Nephron progenitor cell (in vitro differentiated cells): ENCODE measurements at places on chromosomes 1 and 21.

- DNase-seq = no peak
Observed at GRCh38 chr1:151377150-151377884, 4.8 kb upstream of the SELENBP1 start.

DNA sequence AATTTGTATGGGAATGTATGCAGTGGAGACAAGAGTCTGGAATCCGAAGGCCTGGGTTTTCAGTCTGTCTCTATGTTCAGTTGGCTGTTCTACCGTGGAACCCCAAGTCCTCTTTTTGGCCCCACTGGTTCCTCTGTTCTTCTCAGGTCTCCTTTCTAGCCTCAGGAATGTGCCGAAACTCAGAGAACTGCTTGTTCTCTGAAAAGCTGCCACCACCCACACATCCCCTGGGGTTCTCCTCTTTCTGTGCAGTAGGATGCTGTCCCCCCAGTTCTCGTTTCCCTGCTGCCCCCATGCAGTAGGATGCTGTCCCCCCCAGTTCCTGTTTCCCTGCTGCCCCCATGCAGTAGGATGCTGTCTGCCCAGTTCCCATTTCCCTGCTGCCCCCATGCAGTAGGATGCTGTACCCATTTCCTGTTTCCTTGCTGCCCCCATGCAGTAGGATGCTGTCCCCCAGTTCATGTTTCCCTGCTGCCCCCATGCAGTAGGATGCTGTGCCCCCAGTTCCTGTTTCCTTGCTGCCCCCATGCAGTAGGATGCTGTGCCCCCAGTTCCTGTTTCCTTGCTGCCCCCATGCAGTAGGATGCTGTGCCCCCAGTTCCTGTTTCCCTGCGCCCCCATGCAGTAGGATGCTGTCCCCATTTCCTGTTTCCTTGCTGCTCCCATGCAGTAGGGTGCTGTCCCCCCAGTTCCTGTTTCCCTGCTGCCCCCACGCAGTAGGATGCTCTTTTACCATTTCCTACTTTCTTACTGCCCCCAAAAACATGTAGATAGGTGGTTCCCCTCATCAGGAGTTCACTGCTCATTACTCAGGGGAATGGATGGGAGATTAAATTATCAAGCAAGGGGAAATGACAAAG is 35.3 kb downstream of the OPTC start:
- DNase-seq = no peak

DNA sequence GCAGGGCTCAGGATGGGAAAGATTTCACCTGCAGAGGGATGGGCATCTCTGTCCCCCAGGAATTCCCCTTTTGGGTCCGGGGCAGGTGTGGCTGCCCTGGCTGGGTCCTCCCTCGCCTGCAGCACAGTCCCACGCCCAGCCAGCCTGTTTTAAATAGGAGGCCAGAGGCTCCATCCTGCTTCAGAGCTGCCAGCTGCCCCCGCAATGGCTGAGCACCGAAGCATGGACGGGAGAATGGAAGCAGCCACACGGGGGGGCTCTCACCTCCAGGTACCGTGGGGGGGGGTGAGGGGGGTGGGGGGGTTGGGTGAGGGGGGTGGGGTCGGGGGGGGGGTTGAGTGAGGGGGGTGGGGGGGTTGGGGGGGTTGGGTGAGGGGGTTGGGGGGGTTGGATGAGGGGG is 3.6 kb downstream of the SCNN1D start:
- no peak for DNase-seq

- no peak for DNase-seq
Observed at GRCh38 chr1:29200906-29201594, 19.4 kb upstream of the SRSF4 start.

GRCh38 chr1:234727018-234727940 is 117.3 kb upstream of the IRF2BP2 start:
- no peak for DNase-seq

- no peak for DNase-seq
Observed at GRCh38 chr1:153357853-153358690, at the start of gene S100A9. S100A9 (plus strand) TSS chr1:153357854; CDS start chr1:153358284, 430 bp downstream.

GRCh38 chr1:30461640-30462039 is 261.7 kb downstream of the MATN1 start:
- no peak for DNase-seq

- no peak for DNase-seq
Observed at GRCh38 chr1:234495231-234495990, 16.4 kb upstream of the TARBP1 start.

DNA sequence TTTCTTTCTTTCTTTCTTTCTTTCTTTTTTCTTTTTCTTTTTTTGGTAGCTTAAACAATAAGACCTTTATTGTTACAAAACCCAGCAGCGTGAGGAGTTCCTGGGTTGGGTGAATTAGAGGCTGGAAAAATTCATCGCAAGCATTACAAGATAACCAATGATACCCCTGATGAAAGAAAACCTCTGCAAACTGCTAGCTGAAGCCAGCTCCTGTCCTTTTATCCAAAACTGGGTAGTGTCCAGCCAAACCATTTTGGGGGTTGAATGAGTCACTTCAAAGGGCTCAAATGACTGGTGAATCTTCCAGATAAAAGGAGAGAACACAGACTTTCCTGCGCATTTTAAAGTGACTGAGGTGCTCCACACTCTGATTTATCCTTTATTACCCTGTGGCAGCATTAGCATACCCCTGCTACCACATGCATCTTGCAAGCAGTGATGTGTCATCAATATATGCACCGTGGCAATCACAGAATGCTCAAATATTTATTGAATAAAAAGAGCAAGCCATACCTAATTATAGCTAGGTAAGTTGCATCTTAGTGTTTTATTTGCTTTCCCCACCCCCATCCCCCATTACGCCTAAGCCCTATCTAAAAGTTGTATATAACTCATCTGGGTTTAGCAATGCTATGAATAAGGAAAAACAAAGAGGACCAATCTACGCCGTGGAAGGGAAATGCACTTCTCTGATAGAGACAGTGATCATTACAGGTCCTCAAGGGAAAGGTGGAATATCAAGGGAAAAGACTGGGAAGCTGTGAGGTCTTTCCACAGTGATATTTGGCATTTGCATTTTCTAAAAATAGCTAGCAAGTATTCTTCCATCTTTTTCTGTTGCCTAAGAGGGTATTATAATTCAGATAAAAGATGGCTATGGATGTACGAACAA is 32.4 kb upstream of the CEP350 start:
- no peak for DNase-seq

DNA sequence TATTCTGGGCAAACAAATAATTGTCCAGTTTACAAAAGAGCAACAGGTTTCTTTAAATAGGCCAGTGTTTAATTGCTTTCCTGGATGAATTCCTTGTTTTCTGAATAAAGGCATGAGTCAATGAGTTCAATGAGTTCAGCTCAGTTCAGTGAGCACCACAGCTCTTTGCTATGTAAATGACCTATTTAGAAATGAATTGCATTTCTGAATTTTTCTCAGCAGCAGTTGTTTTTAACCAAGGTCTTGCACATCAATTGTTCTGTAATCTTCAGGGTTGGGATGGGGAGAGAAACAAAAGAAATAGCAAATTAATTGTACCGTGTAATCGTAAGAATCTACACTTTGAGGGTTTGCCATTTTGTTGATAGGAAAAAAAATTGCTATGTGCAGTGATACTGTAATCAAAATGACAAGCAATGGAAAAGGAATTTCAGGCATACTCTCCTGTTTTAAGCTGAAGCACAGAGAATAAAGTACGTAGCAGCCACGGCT is 45.7 kb downstream of the MIS18A start:
- DNase-seq = no peak

GRCh38 chr1:70509996-70510876 is 99.2 kb downstream of the CTH start:
- no peak for DNase-seq

- DNase-seq = no peak
Observed at GRCh38 chr1:202649553-202650392, 60.5 kb downstream of the SYT2 start.

DNA sequence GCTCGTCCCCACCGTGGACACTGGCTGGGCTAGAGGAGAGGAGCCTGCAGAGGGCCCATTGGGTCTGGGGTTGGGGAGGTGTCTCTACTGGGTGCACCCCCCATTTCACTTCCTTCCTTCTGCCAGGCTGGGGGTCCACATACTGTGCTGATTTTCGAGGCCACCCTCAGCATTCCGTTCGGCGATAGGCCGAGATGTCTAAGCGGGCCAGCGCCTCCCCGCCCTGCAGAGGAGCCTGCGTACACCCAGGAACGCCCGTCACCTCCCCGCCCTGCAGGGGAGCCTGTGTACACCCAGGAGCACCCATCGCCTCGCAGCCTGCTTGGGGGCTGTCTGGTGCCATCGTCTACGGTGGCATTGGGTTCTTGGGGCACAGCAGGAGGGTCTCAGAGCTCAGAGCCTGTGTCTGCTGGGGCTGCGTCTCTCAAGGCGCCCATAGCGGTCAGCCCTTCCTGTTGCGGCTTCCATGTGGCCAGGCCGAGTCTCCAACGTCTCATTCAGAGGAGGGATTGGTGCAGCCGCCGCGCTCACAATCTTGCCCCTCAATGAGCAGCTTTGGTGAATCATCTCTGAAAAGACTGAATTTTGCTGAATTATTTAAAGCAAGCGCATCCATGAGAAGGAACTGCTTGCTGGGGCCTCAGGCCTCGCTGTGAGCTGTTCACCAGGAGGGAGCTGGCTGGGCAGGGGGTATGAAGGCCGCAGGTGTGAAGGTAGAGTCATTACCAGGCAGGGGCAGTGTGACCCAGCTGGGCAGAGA is 30.7 kb upstream of the AGPAT3 start:
- no peak for DNase-seq

- peak; percentile 73 for DNase-seq
Observed at GRCh38 chr1:156705321-156705917, at the start of gene CRABP2. CRABP2 (minus strand) TSS chr1:156705583; CDS start chr1:156705446, 137 bp downstream.

DNA sequence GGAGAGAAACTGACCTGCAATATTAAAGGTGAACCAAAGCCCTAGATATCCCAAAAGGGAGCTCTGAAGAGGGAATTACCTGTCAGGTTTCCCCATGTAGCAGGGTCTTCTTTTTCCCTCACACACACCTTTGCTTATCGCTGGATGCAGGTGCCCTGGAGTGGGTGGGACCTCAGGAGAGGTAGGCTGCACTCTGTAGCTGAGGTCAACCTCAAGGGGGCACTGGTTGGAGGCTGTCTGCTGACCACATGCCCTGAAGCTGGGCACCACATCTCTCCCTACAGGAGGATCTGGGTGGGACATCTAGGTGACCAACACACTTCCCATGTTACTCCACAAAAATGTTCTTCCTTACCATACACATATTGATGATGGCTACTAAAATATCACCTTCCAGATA is 298.7 kb upstream of the USP25 start:
- no peak for DNase-seq

DNA sequence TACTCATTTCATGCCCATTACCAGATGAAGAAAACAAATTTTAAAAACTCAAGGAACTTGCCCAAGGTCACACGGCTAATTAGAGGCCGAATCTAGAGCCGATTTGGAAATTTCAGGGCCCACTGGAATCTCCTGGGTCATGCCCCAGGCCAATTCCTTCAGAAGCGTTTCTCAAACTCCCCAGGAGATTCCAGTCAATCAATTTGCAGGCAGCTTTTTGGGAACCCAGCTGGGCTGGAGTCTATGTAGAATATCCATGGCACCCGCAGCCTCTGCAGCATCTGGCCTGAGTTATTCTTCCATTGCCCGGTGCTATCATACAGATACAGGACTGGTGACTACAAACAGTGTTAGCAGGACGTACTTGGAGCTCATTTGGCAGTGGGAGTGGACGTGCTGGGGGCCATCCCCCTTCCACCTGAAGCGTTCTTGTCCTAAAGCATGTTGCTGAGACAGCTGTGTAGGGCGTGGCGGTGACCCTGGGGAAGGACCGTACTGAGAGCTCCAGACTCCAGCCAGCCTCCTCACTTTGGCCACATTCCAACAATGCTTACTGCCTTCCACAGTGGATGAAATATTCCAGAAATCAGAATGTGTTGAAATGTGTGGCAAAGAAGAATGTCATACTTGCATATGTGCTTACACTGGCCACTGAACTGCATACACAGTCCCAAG is 38.3 kb downstream of the ABCG1 start:
- no peak for DNase-seq

DNA sequence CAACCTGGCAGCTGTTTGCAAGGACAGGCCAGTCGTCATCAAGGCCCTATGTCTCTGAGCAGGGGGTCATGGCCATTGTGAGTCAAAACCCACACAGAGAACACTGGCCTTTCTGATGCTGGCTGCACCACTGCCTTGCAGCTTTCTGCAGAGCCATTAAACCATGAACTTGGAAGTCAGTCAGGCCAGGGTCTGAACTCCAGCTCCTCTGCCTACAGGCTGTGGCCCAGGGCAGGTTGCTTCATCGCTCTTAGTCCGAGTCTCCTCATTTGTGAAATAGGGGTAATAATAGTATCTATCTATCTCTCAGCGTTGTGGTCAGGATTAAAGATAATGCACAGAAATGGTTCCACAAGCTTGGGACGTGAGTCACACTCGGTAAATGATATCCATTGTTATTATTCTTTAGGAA is 35.8 kb upstream of the HIVEP3 start:
- DNase-seq = no peak

DNA sequence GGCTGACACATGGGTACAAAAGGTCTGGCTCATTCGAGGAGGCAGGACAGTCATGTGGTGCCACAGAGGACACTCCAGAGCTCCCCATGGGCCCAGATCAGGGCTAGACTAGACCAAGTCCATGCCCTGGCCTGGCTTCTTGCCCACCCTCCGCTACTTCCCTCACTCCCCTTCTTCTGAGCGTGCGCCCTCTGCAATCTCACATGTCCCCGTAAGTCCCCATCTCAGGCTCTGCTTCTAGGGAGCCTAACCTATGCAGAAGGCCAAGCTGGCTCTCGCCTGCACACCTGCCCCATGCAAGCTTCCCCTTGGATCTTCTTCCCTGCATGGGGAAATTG is 553.6 kb downstream of the PTPRU start:
- no peak for DNase-seq

DNA sequence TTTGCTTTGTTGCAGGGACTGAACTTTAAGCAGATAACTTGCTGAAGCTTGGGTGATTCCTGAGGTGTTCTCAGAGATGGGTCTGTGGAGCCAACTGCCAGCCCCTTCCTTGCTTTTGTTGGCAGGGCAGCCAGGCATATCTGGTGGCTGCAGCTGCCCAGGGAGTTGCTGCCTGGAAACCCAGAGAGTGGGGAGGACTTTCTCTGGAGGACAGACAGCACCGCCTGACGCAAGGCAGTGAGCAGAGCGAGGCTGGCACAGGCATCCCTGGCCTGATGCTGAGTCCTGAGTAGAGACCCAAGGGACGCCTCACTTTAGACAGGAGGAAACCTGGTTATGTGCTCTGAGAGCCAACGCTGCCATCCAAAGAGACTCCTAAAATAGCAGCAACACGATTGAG is 9.8 kb upstream of the OLFML2B start:
- DNase-seq = no peak

- peak; percentile 19 for DNase-seq
Observed at GRCh38 chr1:28927648-28928313, 13.4 kb downstream of the EPB41 start.

GRCh38 chr1:187264995-187265602 is 436.4 kb downstream of the PLA2G4A start:
- DNase-seq = peak; percentile 23
